ENCODE measurements at places on chromosomes 3 and 15. TPM values are rescaled to one million over a fixed set of nuclear protein-coding genes. Genes with fewer than 3 reads are reported as not detected.
A peak's percentile ranks its signal among the peaks of the same experiment; 100 is the strongest.

The TMCO5A gene
- not detected for polyA plus RNA-seq

The GOLGA8Q gene
- polyA plus RNA-seq: 2.6 TPM

The C2CD4A gene
- 0.28 TPM for polyA plus RNA-seq

The SLC2A2 gene
- polyA plus RNA-seq: 20.9 TPM

The CLDN16 gene
- polyA plus RNA-seq: 43.0 TPM

The PRR20G gene
- not detected for polyA plus RNA-seq

The ALDH1A2 gene
- 246 TPM for polyA plus RNA-seq

The MRAS gene
- 30.8 TPM for polyA plus RNA-seq

The FANCD2 gene
- polyA plus RNA-seq: 26.8 TPM

The C15orf62 gene
- 5.4 TPM for polyA plus RNA-seq

The PLSCR2 gene
- 0.84 TPM for polyA plus RNA-seq

The RNF123 gene
- 40.9 TPM for polyA plus RNA-seq

DNA sequence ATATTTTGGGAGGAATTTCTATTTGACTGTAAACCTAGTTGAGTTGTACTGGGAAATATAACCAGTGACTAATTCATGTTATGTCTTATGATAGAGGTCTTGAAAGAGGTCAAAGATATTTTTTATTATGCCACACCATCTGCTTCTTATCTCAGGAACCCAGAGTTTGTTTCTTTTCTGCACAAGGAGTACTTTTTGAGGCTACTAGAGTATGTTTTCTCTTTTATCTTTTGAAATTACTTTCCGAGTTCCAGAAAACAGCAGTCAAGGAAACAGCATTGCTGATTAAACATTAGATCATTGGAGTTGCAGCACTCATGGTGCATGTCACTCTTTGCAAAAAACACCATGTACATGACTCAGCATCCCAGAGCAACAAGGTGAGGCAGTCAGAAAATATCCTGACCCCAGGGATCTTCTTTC, 645.8 kb upstream of the NR2F2 start:
- DNase-seq: no peak

- DNase-seq: no peak
These were observed 31.3 kb upstream of the RAB6B start for GRCh38 chr3:133926736-133927539.

DNA sequence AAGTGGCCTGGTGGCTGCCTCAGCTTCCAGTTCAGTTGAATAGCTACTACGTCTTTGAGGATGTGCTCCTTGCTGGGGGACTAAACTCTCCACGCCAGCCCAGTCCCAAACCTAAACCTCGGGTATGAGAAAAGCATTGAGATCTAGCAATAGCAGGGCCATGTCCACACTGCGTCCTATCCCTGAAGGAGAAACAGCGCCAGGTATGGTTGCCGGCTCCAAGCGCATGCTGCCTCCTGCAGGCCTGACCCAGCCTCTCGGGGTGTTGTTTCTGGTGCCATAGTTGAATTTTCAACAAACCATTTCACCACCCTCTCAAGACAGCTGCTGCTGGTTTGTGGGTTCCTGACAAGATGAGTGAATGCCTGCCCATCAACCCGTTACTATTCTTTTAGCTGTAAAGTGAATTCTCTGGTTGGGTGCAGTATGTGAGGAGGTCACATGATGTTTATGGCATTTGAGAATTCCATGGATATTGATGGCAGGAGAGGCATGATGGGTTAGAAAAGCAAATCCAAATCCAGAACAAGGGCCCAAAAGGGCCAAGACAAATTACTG, 13.0 kb upstream of the SLC28A1 start:
- no peak for DNase-seq

- no peak for DNase-seq
These were observed 439.3 kb upstream of the KCNMB2 start for GRCh38 chr3:178096955-178097354.

GRCh38 chr3:169146866-169147237, 516.7 kb downstream of the MECOM start:
- DNase-seq: no peak

GRCh38 chr3:156668073-156668763, 6.2 kb upstream of the TIPARP start:
- no peak for DNase-seq

DNA sequence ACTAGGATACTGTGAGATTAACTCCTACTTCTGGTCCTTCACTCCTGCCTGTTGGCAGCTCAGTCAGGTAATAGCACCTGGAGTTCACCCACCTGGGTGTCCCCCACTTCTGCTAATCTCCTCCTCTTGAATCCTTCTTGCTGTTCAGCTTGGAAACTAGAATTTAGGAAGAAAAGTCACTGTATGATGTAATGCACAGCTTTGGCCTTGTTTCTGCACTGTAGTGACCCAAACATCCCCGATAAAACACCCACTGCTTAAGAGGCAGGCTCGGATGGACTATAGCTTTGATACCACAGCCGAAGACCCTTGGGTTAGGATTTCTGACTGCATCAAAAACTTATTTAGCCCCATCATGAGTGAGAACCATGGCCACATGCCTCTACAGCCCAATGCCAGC, 24.8 kb downstream of the STARD5 start:
- no peak for DNase-seq

DNA sequence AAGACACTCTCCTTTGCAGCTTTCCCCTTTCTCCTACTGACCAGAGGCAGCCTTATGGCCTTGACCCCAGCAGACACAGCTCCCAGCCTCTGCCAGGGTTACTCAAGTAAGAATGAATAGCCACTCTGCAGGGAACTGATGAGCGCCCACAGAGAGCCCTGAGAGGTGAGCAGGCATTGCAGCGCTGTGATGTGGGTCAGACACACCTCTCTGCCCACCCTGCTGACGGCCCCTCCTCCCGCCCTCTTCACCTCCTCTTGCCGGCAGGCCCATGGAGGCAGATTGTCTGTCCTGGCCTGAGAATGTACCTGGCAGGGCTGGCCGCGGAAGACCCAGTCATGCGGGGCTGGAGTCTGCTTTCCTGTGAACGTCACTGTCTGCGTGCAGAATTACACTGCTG, 512.6 kb upstream of the PPP2R3A start:
- DNase-seq: peak; percentile 15

GRCh38 chr3:114420072-114420471, 126.2 kb downstream of the TIGIT start:
- no peak for DNase-seq

DNA sequence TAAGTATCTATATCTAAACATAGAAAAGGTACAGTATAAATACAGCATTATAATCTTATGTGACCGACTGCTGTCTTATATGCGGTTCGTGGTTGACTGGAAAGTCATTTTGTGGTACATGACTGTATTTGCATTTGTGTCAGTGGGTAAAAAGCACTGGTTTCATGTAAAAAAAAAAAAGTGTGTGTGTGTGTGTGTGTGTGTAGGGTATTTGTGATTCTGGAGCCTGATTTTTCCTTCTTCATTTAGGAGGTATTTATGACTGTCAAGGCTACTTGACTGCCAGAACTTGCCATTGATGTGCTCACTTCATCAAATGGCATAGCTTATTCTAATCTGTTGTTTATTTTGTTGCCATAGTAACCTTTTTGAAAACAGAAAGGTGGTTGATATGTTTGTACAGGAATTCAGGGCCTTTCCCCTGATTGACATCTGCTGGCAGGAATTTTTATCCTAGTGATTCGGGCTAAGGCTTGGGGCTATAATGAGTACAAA, 63.2 kb downstream of the AKAP13 start:
- DNase-seq: peak; percentile 70

GRCh38 chr3:114554731-114555130, 260.9 kb downstream of the TIGIT start:
- no peak for DNase-seq

GRCh38 chr15:91528801-91529200, 324.7 kb upstream of the SLCO3A1 start:
- no peak for DNase-seq

GRCh38 chr3:99690761-99691369, 52.5 kb downstream of the COL8A1 start:
- no peak for DNase-seq

GRCh38 chr15:68651916-68652525, 73.2 kb downstream of the CORO2B start:
- no peak for DNase-seq

GRCh38 chr3:187210545-187211327, 13.4 kb downstream of the RTP1 start:
- no peak for DNase-seq

GRCh38 chr3:37898424-37898823, 36.7 kb downstream of the CTDSPL start:
- DNase-seq: no peak

- DNase-seq: no peak
These were observed 112.9 kb upstream of the ARHGEF3 start for GRCh38 chr3:56914646-56915045.

DNA sequence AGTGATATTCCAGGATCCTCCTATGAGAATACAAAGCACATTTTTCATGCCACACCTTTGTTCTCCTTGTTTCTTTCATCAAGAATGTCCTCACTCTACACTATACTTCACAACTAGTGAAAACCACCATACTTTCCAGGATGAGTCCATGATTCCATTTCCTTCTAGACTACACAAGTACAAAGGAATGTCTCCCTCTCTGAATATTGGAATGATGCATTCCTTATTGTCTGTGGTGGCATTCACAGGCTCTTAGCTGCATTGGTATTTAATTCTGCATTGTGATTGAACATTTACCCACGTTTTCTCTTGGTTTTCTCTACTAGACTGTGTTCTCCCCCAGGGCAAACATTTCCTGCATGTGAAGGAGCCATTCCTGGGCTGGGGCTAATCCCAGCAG, 217.5 kb downstream of the RAP2B start:
- no peak for DNase-seq

- peak; percentile 11 for DNase-seq
These were observed 114.5 kb upstream of the ARPP21 start for GRCh38 chr3:35524856-35525255.

GRCh38 chr3:37991109-37991508, 523 bp downstream of the VILL start:
- no peak for DNase-seq

- no peak for DNase-seq
These were observed 121.3 kb downstream of the THRB start for GRCh38 chr3:24373198-24373959.

GRCh38 chr3:7249493-7250076, 388.7 kb downstream of the GRM7 start:
- DNase-seq: no peak
